ENCODE measurements at places on chromosomes 4 and X.

DNA sequence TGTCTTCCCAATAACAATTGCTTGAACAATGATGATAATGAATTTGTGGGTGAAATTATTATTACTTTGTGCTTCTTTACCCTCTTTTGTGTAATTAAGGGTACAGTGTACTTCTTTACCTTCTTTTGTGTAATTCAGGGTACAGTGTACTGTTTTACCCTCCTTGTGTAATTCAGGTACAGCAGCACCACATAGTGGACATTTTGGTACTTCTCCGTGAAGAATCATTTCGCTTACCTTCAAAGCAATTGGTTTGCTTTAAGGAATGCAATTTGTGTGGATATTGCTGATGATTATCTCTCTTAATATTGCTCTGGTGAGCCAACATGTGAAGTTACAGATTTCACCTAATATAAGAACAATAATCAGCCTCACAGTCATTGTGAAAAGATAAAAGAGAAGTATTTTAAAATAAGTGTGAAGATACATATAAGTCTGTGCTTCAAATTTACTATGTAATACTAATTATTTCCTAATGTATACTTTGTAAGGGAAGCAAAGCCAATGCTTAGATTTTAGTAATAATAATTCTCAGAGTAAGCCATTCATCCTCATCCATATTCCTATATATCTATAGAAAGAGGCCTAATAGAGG, 27.2 kb upstream of the SEC24B start:
- DNase-seq: no peak

- DNase-seq: no peak
Observed at GRCh38 chr4:60259781-60260180, 940.3 kb upstream of the ADGRL3 start.

DNA sequence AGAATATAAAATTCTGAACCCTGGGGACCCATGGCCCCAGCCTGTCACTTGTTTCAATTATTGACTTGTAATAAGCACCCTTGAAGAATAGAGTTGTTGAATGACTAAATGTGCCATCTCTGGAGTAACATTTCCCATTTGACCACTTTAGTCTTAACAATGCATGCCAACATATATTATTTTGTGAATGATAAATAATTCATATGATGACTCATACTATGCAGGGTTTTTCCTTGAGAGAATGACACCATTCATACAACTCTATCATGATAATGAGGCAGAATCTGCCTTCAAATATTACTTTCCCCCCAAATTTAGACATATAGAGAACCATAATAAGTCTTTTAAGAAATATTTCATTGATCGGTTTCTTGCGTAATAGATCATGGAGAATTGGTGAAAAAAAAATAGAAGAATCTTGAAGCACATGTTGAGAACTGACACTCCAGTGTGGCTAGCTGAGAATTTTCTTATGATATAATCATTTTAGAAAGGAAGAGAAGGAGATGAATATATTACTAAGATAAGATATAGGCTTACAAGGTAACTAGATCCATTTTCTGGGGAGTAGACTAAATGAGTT, 404.5 kb downstream of the GRXCR1 start:
- no peak for DNase-seq

- no peak for DNase-seq
Observed at GRCh38 chrX:17520016-17520615, 145.1 kb downstream of the NHS start.

GRCh38 chrX:108732630-108733321, 3.6 kb downstream of the IRS4 start:
- no peak for DNase-seq

DNA sequence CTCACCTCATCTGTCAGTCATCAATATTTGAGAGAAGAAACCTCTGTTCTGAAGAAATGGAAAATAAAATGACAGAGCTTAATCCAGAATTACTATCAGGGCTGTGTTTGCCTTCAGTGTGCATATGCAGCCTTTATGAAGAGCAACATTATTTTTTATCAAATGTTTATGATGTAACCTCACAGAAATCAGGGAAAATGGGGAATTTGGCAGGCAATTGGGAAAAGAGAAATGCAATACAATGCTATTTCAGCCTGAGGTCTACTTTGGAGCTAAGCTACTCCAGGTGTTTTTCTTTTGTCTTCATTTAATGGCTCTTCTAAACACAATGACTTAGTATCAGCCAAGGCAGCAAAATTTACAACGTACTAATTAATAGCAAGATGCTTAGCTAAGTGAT, 241.1 kb upstream of the TET2 start:
- no peak for DNase-seq

- no peak for DNase-seq
Observed at GRCh38 chrX:38055170-38055847, 49.0 kb downstream of the SYTL5 start.

- DNase-seq: no peak
Observed at GRCh38 chr4:8024073-8024786, 84.6 kb upstream of the AFAP1 start.

DNA sequence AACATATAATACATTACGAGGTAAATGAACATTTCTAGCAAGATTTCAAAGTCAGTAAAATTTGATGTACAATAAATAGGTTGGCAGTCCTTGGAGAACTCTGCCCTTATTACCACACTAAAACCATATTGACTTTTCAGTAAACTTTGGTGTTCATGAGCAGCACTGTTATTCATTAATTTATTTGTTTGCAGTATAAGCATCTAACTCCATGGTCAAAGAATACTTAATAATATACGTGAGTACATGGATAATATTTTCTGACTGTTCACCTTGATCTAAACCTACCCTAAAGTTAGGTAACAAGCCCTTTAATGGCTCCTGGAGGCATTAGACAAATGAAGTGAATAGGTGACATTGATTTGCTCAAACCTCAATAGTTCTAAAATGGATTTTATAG, 817.2 kb upstream of the FTHL17 start:
- no peak for DNase-seq

DNA sequence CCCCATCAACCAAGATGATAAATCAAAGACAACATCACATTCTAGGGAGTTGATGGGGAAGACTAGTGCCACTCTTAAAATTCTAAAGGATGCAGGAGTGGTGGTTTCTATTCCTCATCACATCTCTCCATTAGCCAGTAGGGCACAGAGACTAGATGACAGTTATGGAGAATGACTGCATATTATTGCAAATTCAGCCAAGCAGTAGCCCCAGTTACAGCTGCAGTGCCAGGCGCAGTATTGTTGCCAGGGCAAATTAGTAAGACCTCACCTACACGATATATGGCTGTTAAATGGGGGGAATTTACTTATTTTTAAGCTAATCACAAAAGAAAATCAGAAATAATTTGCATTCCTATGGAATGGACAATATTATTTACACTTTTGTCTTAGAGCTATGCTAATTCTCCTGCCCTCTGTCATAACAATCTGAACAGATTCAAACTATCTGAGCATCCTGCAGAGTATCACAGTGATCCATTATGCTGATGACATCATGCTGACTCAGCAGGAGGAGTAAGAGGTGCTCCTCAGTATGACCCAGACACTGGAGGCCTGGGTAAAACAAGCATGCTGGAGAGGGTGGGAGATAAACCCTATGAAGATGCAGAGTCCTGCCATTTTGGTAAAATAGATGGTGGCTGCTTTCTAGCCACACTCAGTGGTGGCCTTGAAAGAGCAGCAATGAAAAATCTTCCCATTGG, 24.7 kb downstream of the ETNPPL start:
- no peak for DNase-seq

- DNase-seq: no peak
Observed at GRCh38 chr4:153408932-153409331, 57.2 kb upstream of the TMEM131L start.

GRCh38 chrX:130139474-130140201, 26.0 kb downstream of the AIFM1 start:
- peak; percentile 51 for DNase-seq

- no peak for DNase-seq
Observed at GRCh38 chr4:26885912-26886274, 25.3 kb downstream of the STIM2 start.

Data from NCI-H2029 treated with DMSO at 0.1 percent for 48 hours (cell line).